ENCODE measurements at places on chromosomes 11 and 22. TPM values are rescaled to one million over a fixed set of nuclear protein-coding genes. Genes with fewer than 3 reads are reported as not detected.
A peak's percentile ranks its signal among the peaks of the same experiment; 100 is the strongest.

- DNase-seq: peak; percentile 20
- peaks cover 20% of the 10 kb centered on the region for H3K4me1 ChIP-seq
Observed at GRCh38 chr11:67615728-67616430, 9.1 kb downstream of the NDUFV1 start.

GRCh38 chr11:102287964-102288724 is 29.1 kb upstream of the BIRC3 start:
- H3K4me1 ChIP-seq: peaks cover 10% of the 10 kb centered on the region
- H3K4me3 ChIP-seq: no peak overlapping the region
- no peaks in the 10 kb centered on the region for H3K27me3 ChIP-seq

DNA sequence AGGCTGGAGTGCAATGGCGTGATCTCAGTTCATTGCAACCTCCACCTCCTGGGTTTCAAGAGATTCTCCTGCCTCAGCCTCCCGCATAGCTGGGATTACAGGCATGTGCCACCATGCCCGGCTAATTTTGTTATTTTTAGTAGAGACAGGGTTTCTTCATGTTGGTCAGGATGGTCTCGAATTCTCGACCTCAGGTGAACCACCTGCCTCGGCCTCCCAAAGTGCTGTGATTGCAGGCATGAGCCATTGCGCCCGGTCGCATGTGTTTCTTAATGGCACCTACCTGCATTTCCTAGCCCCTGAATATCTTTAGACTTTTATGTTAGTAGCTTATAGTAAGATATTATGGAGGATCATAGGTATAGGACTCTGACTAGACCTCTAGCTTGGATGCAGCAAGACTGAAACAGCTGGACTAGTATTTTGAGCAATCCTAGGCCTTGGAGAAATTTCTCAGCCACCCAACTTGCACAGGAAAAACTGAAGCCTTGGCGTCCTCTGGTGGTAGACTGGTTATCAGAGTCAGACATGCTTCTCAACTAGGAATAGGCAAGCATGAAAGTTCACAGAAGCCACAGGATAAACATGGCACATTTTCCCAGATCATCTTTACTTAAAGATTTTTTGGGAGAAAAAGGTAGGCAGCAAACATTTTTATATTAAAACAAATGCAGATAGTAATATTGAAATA is 22.7 kb upstream of the C1QTNF4 start:
- peak; percentile 76 for DNase-seq
- H3K27ac ChIP-seq: peak overlapping the region; percentile 79
- H3K27me3 ChIP-seq: no peaks in the 10 kb centered on the region
- H3K4me1 ChIP-seq: peaks cover 16% of the 10 kb centered on the region

GRCh38 chr11:77267962-77268361 is 33.5 kb downstream of the GDPD4 start:
- H3K4me3 ChIP-seq: no peak overlapping the region
- H3K36me3 ChIP-seq: no peaks in the 10 kb centered on the region
- no peaks in the 10 kb centered on the region for H3K4me1 ChIP-seq
- no peaks in the 10 kb centered on the region for H3K27me3 ChIP-seq
- no peak overlapping the region for H3K27ac ChIP-seq
- DNase-seq: no peak

DNA sequence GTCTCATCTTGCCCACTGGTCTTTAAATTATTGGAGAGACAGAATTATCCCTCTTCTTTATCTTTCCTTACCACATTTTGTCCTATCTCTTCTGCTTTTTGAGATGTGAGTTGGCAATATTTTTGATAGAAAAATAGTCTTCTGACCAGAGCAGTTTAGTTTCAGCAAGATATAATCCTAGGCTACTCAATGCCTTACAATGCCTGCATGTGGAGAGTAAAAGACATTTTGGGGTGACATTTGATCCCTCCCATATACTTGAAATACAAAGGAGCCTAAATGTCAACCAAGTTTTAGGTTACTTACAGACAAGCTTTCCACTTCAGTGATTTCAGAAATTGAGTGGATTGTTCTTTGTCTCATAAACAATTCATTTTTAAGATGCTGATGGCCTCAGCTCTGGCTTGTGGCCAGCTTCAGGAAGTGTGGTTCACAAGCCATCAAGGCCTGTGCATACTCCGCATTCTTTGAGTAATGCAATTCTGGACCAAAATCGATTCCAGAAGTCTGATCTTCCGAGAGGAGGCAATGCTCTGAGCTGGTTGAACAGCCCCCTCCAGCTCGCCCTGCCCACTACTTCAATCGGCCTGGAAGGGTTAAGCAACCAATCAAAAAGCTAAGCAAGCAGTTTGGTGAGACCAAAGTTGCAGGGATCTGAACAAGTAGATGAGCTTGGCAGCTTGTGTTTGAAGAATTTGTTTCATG is 274.4 kb downstream of the BLID start:
- no peaks in the 10 kb centered on the region for H3K4me1 ChIP-seq
- H3K36me3 ChIP-seq: no peaks in the 10 kb centered on the region
- peak; percentile 4 for DNase-seq
- H3K27ac ChIP-seq: no peak overlapping the region

GRCh38 chr11:35841733-35842132 is 102.1 kb upstream of the LDLRAD3 start:
- H3K4me1 ChIP-seq: no peaks in the 10 kb centered on the region
- no peak for DNase-seq
- H3K27ac ChIP-seq: no peak overlapping the region
- H3K36me3 ChIP-seq: no peaks in the 10 kb centered on the region

DNA sequence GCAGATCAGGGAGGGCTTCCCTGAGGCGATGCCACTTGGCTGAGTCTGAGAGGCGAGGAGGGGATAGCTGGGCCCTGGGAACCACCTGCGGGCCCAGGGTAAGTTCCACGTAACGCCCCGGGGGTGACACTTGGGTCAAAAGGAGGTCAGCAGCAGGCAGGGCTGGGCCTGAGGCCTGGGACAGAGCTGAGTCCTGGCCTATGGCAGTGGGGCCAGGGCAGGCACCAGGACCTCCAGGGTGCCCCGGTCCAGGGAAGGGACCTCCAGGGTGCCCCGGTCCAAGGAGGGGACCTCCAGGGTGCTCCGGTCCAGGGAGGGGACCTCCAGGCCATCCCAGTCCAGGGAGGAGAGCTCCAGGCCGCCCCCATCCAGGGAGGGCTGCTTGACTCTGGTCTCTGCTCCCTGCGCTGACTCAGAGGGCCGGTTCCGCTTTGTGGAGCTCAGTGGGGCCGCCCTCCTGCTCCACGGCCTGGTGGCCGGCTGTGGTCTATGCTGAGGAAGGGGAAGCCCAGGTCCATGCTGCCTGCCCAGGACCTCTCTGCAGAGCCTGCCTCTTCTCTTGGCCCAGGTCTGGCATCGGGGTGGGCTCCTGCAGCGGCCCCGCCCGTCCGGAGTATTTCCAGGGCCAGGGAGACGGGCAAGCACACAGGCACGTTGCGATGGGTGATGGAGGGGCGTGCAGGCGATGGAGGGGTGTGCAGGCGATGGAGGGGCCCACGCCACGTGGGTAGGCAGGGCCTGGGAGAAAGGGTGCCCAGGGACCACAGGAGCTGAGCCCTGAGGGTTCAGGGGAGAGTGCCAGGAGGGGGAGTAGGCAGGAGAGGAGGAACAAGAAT is 19.5 kb upstream of the WNT7B start:
- H3K27me3 ChIP-seq: no peaks in the 10 kb centered on the region
- H3K4me1 ChIP-seq: peaks cover 41% of the 10 kb centered on the region
- no peak overlapping the region for H3K4me3 ChIP-seq
- no peaks in the 10 kb centered on the region for H3K36me3 ChIP-seq

GRCh38 chr22:26169315-26170111 is at the start of gene SEZ6L:
SEZ6L (plus strand) TSS chr22:26169462; CDS start chr22:26169670, 208 bp downstream.
- H3K27me3 ChIP-seq: no peaks in the 10 kb centered on the region
- H3K4me3 ChIP-seq: peak within 1 kb of the TSS; percentile 30
- no peak within 1 kb of the TSS for H3K27ac ChIP-seq

DNA sequence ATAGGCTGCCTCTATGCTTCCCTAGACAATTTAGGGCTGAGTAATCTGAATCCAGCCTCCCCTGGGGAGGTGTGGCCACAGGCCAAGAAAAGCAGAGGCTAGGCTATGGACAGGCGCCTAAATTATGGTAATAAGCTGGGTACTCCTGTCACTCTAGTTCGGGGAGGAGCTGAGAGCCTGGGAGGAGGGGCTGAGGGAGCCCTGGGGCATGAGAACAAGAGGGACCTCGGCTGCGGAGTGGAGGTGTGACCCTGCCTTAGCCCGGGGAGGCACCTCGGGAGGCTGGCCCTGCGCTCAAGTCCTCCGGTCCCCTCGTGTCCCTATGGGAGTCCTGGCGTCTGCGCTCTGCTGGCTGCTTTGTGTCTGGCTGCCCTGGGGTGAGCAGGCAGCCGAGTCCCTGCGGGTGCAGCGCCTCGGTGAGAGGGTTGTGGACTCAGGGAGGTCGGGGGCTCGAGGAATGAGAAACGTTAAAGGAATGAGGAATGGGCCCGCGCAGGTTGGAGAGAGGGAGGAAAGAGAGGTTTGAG is at the start of gene OTOG:
OTOG (plus strand) TSS at position 209 of the 527 bp plus-strand sequence; CDS start at position 323, 114 bp downstream.
- no peak within 1 kb of the TSS for H3K27ac ChIP-seq
- no peaks in the 10 kb centered on the region for H3K27me3 ChIP-seq
- no peaks in the 10 kb centered on the region for H3K4me1 ChIP-seq
- H3K4me3 ChIP-seq: no peak within 1 kb of the TSS
- DNase-seq: peak; percentile 42
- no peaks in the 10 kb centered on the region for H3K36me3 ChIP-seq

- H3K4me3 ChIP-seq: no peak overlapping the region
- no peaks in the 10 kb centered on the region for H3K27me3 ChIP-seq
- H3K27ac ChIP-seq: no peak overlapping the region
- no peaks in the 10 kb centered on the region for H3K36me3 ChIP-seq
Observed at GRCh38 chr11:46835897-46836296, 10.2 kb downstream of the CKAP5 start.

GRCh38 chr11:26964339-26964738 is 29.6 kb upstream of the FIBIN start:
- H3K36me3 ChIP-seq: no peaks in the 10 kb centered on the region
- no peaks in the 10 kb centered on the region for H3K27me3 ChIP-seq
- no peak overlapping the region for H3K4me3 ChIP-seq
- no peak overlapping the region for H3K27ac ChIP-seq
- DNase-seq: no peak

- no peaks in the 10 kb centered on the region for H3K36me3 ChIP-seq
- peak; percentile 90 for DNase-seq
- H3K4me1 ChIP-seq: peaks cover 30% of the 10 kb centered on the region
- no peak within 1 kb of the TSS for H3K4me3 ChIP-seq
- no peaks in the 10 kb centered on the region for H3K27me3 ChIP-seq
Observed at GRCh38 chr22:31139866-31140716, at the start of gene PLA2G3. PLA2G3 (minus strand) TSS chr22:31140508; CDS start chr22:31140354, 154 bp downstream.

GRCh38 chr11:7636350-7636749 is 37.0 kb downstream of the CYB5R2 start:
- no peak overlapping the region for H3K4me3 ChIP-seq
- H3K36me3 ChIP-seq: peaks cover 39% of the 10 kb centered on the region
- H3K27ac ChIP-seq: no peak overlapping the region
- no peak for DNase-seq
- H3K27me3 ChIP-seq: no peaks in the 10 kb centered on the region

DNA sequence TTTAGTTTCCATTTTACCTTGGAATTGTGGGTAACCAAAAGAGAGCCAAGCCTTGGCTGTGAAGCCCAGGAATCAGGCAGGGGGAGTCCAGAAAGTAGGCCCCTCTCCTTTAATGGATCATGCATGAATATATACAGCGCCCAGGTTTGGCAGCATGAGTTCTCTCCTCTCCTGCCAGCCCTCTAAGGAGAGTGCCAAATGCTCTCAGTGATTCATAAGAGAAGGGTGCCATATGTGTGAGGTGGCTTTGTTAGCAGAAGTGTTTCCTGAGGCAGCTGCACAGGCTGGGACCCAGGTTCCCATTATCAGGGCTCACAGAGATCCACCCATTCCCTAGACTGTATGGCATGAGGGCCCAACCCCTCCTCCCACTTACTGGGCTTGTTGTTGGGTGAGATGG is 52.3 kb upstream of the SCUBE2 start:
- peaks cover 15% of the 10 kb centered on the region for H3K36me3 ChIP-seq
- no peak overlapping the region for H3K27ac ChIP-seq
- H3K4me3 ChIP-seq: no peak overlapping the region
- H3K4me1 ChIP-seq: peaks cover 25% of the 10 kb centered on the region

DNA sequence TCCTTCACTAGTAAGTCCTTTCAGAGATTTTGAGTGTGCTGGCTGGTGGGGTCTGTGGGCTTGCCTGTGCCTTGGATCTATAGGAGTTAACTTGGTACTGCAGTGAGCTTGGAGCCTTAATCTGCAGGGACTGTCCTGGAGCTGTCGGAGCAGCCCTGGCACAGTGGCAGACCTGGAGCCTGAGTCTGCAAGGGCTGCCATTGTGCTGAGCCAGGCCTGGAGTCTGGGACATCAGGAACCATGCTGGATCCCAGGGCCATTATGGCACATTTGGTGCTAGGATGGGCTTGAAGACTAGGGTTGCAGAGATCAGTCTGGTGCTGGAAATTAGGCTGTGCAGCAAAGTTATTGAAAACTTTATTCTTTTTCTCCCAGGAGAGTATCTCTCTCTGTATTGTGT is 665.4 kb downstream of the METTL15 start:
- H3K27me3 ChIP-seq: no peaks in the 10 kb centered on the region
- no peaks in the 10 kb centered on the region for H3K36me3 ChIP-seq
- no peak overlapping the region for H3K27ac ChIP-seq
- no peaks in the 10 kb centered on the region for H3K4me1 ChIP-seq
- DNase-seq: no peak
- no peak overlapping the region for H3K4me3 ChIP-seq

DNA sequence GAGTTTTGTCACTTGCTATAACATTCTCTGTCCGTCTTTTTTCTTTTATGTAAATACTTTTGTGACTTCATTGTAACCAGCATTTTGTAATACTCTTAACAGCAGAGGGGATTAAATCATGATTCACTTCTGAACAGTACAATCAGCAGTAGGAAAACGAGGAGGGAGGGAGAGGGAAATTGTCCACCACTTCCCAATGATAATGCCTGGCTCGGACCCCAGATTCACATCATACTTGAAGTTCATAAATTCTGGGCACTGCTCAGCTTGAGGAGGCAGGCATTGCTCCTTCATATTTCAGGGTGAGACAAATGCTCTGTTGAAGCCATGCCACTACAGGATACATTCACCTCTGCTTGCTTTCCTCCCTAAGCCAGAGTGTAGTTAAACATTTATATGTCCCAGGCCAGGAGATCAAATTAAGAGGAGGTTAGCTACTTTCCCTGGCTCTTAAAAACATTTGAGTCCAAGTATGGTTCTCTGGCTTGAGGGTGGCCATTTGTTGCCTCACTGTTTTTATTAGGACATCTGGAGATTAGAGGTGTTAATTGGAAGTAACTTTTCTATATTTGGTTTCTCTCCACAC is 129.0 kb upstream of the LDLRAD3 start:
- no peak overlapping the region for H3K27ac ChIP-seq
- no peak overlapping the region for H3K4me3 ChIP-seq
- no peaks in the 10 kb centered on the region for H3K36me3 ChIP-seq
- DNase-seq: no peak
- H3K27me3 ChIP-seq: no peaks in the 10 kb centered on the region
- H3K4me1 ChIP-seq: no peaks in the 10 kb centered on the region

The EWSR1 gene
- total RNA-seq: 205 TPM

The CCDC73 gene
- total RNA-seq: not detected

The CSNK2A3 gene
- 2.8 TPM for total RNA-seq

The MS4A12 gene
- total RNA-seq: not detected

The OR52L1 gene
- total RNA-seq: not detected

The BAIAP2L2 gene
- total RNA-seq: 1.7 TPM

The TH gene
- not detected for total RNA-seq

The PAMR1 gene
- total RNA-seq: 16.4 TPM

The CD3D gene
- 2.0 TPM for total RNA-seq

The PRG3 gene
- not detected for total RNA-seq

All from thyroid gland (tissue), 4 donors.